Activated CD8-positive, alpha-beta memory T cell treated with anti-CD3 and anti-CD28 coated beads for 48 hours (primary cell): ENCODE measurements at places on chromosomes 12 and 14.

GRCh38 chr12:57514720-57515407, 5.5 kb downstream of the DDIT3 start:
- no peak for DNase-seq

DNA sequence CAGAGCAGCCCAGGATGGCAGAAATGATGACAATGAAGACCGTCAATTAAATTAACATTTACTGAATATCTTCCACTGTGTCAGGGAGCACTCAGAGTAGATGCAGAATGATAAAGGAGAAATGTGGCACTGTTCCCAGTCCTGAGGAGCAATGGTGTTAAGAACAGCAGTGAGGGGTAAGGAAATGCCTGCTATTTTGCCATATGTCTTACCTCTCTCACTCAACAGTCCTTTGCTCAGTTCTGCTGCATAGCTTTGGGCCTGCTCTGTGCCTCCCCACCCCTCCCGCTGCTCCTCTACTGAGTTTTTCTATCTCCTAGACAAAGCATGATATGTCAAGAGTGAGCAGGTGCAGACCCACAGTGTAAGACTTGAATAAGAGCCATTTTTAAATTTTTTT, 318.8 kb downstream of the NAV3 start:
- no peak for DNase-seq

- DNase-seq = no peak
These were observed 35.9 kb upstream of the KCNMB4 start for GRCh38 chr12:70330158-70330557.

- DNase-seq = no peak
These were observed 48.8 kb downstream of the NINJ2 start for GRCh38 chr12:614411-614970.
